ENCODE measurements at places on chromosomes 4 and X.

GRCh38 chrX:113222305-113222704 is 381.7 kb upstream of the AMOT start:
- no peak for DNase-seq

DNA sequence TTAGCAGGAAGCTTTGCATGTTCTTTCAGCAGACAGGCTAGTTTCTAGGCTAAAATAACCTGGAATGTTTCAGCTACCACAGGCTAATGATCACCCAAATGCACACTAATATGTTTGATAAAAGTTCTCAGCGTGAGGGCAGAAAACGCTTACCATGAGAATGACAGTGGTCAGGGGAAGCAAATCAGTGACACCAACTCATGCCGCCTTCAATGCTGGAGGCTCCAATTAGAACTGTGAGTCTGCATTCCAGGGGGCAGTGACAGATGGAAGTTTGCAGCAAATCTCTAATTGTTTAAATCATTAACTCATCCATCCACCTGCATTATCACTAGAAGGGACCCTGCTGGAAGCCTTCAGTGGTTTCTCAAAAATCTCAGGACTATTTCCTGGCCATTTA is 43.2 kb downstream of the ANOS1 start:
- no peak for DNase-seq

- no peak for DNase-seq
Observed at GRCh38 chr4:7189066-7189465, 3.3 kb upstream of the SORCS2 start.

DNA sequence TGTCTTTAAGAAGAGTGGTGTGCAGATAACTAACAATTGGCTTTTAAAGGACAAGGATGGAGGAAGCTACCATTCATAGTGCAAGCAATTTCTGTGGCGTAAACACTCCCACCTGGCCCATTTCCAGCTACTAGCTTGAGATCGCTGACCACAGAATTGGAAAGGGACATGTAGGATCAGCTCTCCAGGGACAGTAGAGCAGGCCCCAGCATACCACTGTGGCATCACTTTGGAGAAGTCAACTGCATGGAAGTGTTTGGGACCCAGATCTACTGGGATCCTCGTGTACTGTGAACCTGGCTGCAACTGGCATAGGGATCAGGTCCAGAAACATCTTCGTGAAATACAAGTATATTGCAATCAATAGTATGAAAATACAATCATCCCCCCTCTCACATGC is 515.0 kb downstream of the INPP4B start:
- DNase-seq, result no peak

- DNase-seq, result no peak
Observed at GRCh38 chrX:45697591-45697990, 496.9 kb upstream of the DIPK2B start.

DNA sequence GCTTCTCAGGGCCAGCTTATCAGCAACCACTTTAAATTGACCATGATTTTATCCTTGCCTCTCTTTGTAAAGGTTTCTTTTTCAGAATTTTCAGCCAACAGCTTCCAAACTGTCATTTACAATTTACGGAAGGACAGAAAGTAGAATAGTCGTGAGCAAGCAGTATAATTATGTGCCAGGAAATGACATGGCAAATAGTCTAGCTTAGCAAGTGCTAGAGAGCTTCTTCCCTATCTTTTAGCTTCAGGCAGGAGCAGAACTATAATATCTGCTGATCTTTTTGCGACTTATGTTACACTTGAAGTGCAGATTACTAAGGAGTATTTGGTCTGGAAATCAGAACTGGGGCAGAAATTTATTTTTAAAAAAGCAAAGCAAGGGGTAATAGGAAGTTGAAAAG is 123.0 kb upstream of the AP1S2 start:
- no peak for DNase-seq

GRCh38 chr4:108205859-108206258 is 37.1 kb upstream of the LEF1 start:
- DNase-seq, result no peak

DNA sequence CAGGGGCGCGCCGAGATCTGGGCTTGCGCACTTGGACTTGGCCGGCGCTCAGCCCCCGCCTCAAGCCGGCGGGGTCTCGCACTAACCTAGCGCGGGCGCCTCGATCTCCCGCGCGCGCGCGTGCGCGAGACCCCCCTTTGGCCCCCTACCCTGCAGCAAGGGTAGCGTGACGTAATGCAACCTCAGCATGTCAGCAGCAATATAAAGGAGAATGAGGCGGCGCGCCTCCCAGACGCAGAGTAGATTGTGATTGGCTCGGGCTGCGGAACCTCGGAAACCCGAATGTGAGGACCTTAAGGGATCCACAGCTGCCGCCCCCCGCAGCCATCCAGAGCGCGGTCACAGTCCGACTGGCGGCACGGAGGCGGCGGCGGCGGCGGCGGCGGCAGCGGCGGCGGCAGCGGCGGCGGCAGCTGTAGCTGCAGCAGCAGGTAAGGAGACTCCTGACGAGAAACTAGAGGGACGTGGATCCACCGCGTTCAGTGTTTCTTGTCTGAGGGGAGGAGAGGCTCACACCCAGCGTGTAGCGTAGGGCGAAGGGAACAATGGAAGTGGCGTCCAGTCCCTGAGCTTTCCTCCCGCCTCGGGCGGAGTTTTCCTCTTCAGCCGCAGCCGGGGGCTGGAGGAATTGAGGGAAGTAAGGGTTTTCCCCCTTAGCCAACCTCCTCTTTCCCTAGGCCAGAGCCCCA is at the start of the genes SATL1 and ZNF711:
TSS of gene SATL1 (minus strand) at position 19 of the 689 bp plus-strand sequence. CDS start 134,811 bp downstream, outside the sequence.
TSS of gene ZNF711 (plus strand) at position 231 of the 689 bp plus-strand sequence. CDS start 3,582 bp downstream, outside the sequence.
- no peak for DNase-seq

- no peak for DNase-seq
Observed at GRCh38 chr4:53537606-53538005, 53.7 kb downstream of the LNX1 start.

DNA sequence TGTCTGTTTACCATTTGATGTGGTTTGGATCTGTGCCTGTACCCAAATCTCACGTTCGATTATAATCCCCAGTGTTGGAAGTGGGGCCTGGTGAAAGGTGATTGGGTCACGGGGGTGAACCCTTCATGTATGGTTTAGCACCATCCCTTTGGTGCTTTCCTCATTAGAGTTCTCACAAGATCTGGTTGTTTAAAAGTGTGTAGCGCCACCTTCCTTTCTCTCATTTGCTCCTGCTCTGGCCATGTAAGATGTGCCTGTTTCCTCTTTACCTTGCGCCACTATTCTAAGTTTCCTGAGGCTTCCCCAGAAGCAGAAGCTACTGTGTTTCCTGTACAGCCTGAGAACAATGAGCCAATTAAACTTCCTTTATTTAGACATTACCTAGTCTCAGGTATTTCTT is 610.7 kb upstream of the ADGRL3 start:
- no peak for DNase-seq

DNA sequence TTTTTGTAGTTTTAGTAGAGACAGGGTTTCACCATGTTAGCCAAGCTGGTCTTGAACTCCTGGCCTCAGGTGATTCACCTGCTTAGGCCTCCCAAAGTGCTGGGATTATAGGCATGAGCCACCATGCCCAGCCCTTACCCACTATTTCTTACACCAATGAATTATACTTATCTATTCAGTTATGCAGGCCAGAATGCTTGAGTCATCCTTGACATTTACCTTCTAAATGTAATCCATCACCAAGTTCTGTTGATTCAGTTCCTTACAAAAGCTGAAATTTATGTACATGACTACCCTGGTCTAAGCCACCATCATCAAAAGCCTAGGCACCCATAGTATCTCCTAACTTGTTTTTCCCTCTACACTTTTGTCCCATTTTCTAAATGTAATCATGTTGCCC is 585.7 kb downstream of the IL15 start:
- no peak for DNase-seq

GRCh38 chr4:8644966-8645752 is 52.6 kb downstream of the CPZ start:
- DNase-seq, result no peak

GRCh38 chr4:76600447-76600846 is 165.4 kb downstream of the SHROOM3 start:
- DNase-seq, result no peak

DNA sequence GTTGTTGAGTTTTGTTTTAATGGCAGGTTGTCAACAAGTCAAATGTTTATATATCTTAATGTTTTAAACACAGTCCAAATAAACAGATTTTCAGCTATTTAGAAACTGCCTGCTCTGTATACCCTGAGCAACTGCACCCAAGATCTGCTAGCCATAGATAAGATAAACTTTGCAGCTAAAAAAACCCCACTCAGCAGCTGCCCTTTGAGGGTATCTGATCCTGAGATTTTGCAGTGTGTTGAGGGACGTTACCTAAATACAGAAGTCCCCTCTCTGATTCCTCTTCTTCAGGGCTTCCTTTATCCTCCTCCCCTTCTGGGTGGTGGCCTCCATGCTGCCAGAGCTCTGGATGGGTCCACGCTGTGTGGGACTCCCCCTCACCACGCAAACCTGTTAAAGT is 11.0 kb upstream of the FGG start:
- DNase-seq, result no peak

Data from stimulated activated CD8-positive, alpha-beta memory T cell treated with anti-CD3 and anti-CD28 coated beads, Interleukin-7, amount 100 ng/mL, for 1 hour (primary cell).